ENCODE measurements at places on chromosomes 5 and 9.

DNA sequence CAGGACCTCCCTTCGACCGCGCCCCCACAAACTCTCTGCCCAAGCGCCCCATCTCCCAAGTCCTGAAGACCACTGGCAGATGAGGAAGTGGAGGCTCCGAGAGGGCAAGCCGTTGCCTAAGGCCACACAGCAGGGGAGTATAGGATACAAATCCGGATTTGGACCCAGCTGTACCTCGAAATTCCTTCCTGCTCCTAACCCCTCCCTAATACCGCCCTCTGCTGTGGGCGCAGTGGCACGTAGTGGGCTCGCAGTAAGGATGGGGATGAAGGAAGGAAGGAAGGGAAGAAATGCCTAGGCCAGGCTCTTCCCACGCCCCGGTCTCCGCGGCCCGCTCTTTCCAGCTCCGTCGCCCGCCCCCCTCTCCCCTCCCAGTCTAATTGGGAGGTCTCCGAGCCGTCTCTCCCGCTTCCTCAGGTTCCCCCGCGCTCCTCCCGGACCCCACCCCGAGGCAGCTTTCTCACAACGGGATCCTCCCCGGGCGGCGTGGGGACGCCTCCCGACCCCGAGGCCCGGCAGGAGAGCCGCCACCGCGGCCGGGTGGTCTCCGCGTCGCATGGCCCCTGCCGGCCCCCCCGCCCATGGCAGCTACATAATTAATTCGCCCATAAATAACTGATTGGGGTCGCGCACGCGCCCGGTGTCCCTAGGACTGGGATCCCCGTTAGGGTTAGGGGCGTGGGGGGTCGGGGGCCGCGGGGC is 138.9 kb downstream of the C9orf50 start:
- DNase-seq: no peak

- no peak for DNase-seq
Observed at GRCh38 chr5:17340819-17341218, 123.4 kb downstream of the BASP1 start.

DNA sequence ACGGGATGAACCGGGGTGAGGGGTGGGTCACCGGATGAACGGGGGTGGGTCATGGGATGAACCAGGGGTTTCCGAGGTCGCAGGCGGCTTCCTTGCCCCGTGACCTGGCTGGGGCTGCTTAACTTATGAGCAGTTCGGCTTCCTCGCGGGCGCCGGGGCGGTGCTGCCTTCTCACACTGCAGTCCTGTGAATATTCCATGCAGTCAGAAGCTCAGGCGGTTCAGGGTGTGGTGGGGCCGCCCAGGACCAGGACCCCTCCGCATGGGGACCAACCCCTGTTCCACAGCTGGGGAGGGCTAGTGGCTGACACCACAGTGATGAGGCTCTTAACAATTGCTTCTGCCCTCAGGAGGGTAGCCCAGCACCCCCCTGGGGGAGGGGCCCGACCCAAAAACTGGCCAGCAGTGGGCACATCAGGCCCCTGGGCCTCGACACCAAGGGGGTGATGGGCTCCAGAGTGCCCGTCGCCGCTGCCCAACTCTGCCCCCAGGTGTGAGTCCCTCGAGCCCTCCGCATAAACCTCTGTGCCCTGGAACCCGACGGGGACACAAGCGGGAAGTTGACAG is 30.9 kb upstream of the SLC9A3 start:
- no peak for DNase-seq

- no peak for DNase-seq
Observed at GRCh38 chr5:151123897-151124751, 33.5 kb downstream of the ANXA6 start.

GRCh38 chr5:161925960-161926359 is 78.0 kb downstream of the GABRA1 start:
- DNase-seq: no peak

DNA sequence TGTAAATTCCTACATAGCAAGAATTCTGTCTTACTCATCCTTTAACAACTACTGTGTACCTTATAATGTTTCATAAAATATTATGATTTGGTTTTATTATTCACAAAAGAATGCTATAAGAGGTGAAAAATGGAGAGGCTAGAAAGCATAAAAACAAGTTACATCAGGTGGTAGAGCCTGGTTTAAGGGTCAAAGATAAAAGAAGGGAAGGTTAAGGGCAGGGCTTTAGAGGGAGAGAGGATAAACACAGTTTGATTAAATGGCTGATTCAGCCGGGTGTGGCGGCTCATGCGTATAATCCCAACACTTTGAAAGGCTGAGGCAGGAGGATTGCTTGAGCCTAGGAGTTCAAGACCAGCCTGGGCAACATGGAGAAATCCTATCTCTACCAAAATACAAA is 40.4 kb upstream of the HSPB3 start:
- DNase-seq: no peak

DNA sequence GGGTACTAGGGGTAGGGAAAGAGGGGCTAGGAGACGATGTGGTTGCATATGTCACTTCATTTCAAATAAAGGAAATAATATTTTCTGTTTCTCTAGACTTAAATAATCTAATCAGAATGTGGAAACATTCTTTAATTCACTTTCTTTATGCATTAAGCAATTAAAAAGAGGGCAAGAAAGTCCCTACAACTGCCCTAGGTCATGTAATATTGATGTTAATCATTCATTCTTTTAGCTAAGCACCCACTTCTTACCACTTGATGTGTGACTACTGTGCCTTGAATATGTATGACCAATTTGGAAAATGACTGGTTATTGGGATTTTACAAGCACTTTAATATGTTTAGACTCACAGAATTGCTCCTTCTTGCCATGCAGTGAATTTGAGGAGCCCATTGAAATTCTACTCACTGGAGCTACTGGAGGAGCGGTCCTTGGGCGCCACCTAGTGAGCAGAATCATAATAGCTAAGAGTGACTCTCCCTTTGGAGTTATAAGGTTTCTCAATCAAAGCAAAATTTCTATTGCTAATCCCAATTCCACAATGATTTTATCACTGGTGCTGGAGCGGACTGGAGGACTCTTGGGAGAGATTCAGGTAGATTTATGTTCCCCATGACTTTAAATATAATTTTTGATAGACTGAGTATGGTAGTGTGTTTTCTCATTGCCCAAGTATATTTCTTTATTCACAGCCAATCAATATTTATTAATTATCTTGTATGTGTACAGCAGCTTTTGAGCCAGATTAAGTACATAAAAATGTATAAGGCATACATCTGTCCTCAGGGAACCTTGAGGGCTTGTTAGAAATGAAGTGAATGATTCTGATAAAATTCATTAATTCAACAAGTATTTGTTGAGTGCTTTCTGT is 225.1 kb downstream of the ADGRV1 start:
- DNase-seq: peak; percentile 76

DNA sequence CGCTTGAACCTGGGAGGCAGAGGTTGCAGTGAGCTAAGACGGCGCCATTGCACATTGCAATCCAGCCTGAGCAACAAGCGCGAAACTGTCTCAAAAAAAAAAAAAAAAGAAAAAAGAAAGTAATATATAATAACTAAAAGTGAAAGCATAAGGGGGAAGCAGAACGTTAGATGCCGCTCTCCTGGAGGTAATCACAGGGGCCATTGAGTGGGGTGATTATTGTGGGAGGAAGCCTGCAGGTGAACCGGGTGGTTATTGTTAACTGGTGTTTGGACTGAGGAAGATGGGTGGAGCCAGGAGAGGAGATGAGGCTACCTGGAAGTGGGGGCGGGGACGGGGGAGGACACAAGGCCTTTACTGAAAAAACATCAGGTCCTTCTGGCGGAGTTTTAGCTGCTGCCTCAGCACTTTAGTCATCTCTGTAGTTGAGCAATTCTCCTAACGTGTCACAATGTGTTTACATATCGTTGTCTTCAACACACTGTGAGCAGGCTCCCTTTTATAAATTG is 5.3 kb upstream of the TJP2 start:
- DNase-seq: peak; percentile 73

GRCh38 chr5:61344187-61344944 is 12.3 kb downstream of the ZSWIM6 start:
- DNase-seq: no peak

- DNase-seq: no peak
Observed at GRCh38 chr9:127473501-127473900, 22.2 kb downstream of the LRSAM1 start.

- DNase-seq: no peak
Observed at GRCh38 chr9:1319436-1319835, 269.3 kb downstream of the DMRT2 start.

- no peak for DNase-seq
Observed at GRCh38 chr9:35180801-35181200, 19.0 kb downstream of the UNC13B start.

GRCh38 chr5:54707841-54708240 is 190.3 kb downstream of the SNX18 start:
- no peak for DNase-seq

- no peak for DNase-seq
Observed at GRCh38 chr9:109013679-109014607, 644 bp upstream of the CTNNAL1 start.

DNA sequence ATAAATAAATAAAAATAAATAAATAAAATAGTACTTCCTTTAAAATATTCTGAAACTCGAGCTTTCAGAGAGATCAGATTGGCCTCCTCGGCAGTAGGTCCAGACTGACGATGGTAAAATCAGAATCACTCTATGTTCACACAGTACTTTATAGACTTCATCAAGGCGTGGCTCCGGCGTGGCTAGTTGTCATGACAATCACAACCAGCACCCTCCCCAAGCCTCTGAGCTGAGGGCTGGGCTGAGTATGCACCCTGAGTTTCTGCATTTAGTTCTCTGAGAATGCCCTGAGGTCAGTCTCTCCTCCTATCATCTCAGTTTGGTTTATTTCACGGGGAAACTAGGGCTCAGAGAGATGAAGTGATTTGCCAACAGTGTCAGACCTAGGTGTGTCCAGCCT is 43.3 kb upstream of the BARHL1 start:
- no peak for DNase-seq

- DNase-seq: no peak
Observed at GRCh38 chr5:99004960-99005359, 76.2 kb upstream of the CHD1 start.

GRCh38 chr9:23563517-23563916 is 262.5 kb downstream of the ELAVL2 start:
- DNase-seq: no peak

- DNase-seq: no peak
Observed at GRCh38 chr9:110284211-110284844, 28.0 kb upstream of the TXN start.

- DNase-seq: no peak
Observed at GRCh38 chr5:158805195-158805594, 294.5 kb downstream of the EBF1 start.

GRCh38 chr9:38214432-38214831 is 145.4 kb upstream of the SHB start:
- DNase-seq: no peak

DNA sequence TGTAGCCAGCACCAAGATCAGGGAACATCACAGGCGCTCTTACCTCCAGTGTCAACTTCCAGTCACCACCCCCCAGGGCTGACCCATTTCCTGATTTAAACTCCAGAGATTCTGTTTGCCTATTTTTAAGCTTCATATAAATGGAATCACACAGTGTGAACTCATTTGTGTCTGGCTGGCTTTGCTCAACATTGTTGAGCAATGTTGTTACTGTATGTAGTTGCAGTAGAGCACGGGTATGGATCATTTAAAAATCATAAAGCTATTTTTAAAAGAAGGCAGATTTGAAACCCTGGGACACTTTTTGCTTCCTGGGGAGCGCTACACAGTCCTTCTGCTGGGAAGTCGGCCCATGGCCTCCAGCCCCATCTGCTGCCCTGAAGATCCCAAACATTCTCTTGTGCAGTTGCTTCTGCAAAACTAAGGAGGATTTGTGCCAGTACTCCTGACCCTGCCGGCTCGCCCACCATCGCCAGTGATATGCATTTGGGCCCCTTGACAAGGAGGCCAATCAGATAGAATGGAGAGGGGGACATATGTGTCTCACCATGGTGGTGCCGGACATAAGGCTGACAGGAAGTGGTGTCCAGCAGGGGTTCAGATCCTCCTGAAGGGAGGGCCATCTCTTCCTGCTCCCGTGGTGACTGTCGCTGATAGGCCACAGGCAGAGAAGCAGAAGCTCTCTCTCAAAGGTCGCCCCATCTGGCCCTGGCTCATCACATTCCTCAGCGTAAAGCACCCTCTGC is 13.3 kb downstream of the DCANP1 start:
- no peak for DNase-seq

DNA sequence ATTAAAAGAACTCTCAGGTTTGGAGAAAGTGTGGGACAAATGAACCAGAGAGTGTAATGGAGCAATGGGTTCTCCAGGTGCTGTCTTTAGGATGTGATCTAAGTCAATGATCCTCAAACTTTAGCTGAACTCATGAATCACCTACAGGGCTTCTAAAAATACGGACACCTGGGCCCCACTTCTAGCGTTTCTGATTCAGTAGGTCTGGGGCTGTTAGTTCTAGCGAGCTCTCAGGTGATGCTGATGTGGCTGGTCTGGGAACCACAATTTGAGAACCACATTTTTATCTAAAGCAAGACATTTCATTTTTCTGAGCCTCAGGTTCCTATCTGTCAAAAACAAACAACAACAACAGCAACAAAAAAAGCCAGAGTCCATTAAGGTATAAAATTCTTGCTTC is 35.1 kb upstream of the PCA3 start:
- DNase-seq: no peak

- no peak for DNase-seq
Observed at GRCh38 chr9:107594908-107595530, 105.5 kb upstream of the KLF4 start.

GRCh38 chr9:116895961-116896360 is 208.9 kb downstream of the TRIM32 start:
- DNase-seq: no peak

DNA sequence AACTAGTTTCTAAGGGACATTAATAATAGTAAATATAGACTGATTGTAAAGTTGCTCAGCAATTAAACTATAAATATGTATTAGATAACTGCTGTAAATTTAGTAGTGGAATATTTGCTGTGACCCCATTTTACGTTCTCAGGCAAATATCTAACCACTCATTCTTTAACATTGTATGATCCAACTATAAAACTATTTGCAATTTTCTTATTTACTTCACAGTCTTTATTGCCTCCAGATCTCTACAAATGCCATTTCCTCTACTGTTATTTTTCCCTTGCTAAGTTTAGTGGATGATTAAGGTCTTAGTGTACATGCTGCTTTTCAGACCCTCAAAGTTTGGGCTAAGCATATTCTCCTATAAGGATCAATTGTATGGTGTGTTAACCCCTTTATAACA is 526.2 kb upstream of the ST8SIA4 start:
- DNase-seq: no peak

- DNase-seq: no peak
Observed at GRCh38 chr9:132187121-132187620, 25.3 kb downstream of the NTNG2 start.

DNA sequence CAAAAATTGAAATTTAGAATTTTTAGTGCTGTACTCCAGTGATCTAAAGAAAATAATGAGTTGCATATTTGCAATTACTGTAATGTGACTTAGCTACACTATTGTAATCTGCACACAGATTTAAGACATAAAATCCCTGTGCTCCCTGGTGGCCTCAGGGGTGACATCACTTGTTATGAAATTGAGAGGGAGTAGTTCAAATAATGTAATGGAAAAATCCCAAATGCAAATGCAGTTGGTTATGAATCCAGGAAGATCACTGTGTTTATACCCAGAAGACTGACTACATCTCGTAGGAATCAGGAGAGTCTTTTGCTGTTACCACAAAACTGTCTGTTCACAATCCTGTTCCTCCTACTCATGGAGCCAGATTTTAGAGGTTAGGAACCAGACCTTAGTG is 178.7 kb upstream of the FBXL17 start:
- no peak for DNase-seq

GRCh38 chr5:111197523-111197922 is 26.7 kb upstream of the CAMK4 start:
- DNase-seq: no peak

GRCh38 chr5:131068893-131069643 is 96.0 kb downstream of the HINT1 start:
- peak; percentile 83 for DNase-seq

GRCh38 chr5:121189342-121190305 is 662.1 kb upstream of the FTMT start:
- DNase-seq: no peak

All from activated naive CD4-positive, alpha-beta T cell treated with anti-CD3 and anti-CD28 coated beads, Interleukin-2, amount 10 ng/mL, durations not matched to agents 7 days and 5 days (primary cell).